ENCODE measurements at places on chromosomes 1 and 21.

DNA sequence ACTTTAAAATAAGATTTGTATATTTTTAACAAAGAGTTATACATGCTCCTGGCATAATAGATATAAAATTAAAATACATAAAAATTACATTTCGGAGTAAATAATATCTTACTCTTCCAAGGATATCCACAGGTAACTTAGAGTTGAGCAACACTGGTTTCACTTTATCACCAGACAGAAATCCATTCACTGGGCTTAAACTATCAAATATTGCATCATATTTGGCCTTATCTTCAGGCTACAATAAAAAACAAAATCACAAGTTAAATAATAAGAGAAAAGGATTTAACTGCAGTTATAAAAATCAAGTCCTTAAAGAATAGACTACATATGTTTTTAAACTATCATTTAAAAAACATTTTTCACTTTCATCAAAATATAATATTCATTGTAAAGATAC, 55.5 kb downstream of the EPS15 start:
- DNase-seq = no peak

GRCh38 chr1:169651035-169651434, 21.1 kb upstream of the SELP start:
- no peak for DNase-seq

GRCh38 chr1:62800825-62801306, 16.9 kb downstream of the ATG4C start:
- no peak for DNase-seq

DNA sequence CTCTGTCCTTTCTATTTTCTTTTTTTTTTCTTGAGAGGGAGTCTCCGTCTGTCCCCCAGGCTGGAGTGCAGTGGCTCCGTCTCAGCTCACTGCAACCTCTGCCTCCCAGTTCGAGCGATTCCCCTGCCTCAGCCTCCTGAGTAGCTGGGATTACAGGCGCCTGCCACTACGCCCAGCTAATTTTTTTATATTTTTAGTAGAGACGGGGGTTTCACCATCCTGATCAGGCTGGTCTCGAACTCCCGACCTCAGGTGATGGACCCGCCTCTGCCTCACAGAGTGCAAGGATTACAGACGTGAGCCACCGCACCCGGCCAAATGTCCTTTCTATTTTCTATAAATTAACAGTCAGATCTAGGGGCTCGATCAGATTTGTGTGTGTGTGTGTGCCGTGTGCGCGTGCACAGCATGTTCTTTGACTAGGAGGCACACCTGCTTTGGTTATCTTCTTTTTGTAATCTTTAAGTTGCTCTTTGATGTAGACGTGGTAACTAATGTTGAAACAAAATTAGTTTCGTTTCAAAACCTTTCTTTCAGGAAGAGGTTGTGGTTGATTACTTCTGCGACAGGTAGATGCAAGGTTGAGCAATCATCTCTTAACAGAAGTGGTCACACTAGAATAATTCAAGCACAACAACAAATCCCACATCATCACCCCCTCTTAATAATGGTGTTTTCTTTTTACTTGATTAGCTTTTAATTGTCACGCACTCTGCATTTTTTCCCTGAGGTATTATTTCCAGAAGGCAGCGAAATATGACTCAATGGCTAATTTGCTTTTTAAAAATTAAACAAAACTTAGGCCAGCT, 779 bp upstream of the DEGS1 start:
- peak; percentile 38 for DNase-seq

DNA sequence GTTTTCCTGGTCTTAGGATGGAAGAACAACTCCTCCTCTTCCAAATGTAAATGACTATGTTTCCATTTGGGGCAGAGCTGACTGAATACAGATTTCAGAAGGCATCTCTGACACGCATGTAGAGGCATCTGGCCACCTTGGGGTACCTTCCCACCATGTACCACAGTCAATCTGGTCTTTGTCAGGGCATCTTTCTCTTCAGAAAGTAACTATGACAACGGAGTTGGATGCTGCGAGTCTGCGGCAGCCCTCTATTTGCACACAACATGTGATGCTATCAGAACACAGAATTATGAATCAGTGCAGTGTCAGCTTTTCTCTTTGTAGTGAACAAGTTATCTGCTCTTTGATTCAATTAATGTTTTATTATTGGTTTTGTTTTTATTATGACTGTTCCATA, 94.7 kb downstream of the TSEN15 start:
- DNase-seq = no peak

DNA sequence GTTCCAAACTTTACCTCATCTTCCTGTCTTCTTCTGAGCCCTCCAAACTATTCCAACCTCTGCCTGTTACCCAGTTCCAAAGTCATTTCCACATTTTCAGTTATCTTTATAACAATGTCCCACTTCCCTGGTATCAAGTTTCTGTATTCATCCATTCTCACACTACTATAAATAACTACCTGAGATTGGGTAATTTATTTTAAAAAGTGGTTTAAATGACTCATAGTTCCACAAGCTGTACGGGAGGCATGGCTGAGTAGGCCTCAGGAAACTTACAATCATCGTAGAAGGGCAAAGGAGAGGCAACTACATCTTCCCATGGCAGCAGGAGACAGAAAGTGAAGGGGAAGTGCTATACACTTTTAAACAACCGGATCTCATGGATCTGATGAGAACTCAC, 428.5 kb upstream of the RGS18 start:
- no peak for DNase-seq

DNA sequence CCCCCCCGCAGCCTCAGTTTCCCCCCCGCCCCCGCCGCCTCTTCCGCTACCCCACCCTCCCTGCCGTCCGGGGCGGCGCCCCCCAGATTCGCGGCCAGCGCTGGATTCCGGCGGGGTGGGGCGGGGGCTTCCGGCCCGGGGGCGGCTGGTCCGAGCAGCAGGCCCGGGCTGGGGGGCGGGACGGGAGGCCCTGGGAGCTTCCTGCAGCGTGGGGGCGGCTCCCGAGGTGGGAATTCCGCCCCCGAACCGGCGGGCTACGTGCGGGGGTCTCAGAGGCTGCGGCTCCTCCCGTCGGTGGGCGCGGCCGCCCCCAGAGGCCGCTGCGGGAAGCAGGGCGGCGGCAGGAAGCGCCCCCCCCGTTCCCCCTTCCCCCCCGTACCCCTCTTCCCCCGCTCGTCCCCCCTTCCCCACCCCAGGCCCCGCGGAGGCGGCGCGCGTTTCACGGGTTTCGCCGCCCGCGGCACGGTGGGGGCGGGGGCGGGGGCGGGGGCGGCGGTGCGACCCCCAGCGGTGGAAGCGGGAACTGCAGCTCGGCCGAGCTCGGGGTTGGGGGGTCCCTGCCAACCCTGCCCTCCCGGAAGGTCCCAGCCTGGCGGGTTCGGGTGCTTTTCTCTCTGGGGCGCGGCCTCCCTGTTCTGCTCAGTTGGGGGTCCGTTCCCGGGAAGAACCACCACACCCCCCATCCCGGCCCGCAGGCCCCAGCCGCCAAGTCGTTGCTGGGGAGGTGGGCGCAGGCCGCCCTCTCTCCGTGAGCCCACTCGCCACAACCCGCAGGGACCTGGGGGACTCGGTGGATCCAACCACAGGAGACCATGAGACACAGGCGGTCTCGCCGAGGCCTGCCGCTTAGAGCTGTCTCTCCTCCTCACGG, 76.3 kb downstream of the MORN1 start:
- peak; percentile 68 for DNase-seq

- DNase-seq = no peak
Measured at GRCh38 chr1:199690496-199690895, 337.0 kb upstream of the NR5A2 start.

DNA sequence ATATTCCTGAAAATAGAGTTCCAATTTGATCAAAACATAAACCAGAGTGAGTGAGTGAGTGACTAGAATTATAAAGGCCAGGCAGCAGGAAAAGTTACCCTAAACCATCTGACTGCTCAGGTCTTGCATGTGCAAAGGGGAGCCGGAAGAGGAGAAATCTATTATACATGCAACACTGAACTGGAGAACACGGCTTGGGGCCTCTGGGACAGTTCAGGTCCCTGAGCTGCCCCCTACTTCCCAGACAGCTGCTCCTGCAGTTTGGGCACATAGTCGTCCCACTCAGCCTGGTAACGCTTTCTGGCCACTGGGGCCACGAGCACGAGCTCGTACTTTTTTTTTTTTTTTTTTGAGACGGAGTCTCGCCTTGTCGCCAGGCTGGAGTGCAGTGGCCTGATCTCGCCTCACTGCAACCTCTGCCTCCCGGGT, 40.1 kb downstream of the PTPRC start:
- peak; percentile 28 for DNase-seq

GRCh38 chr21:26096494-26097371, 73.8 kb downstream of the APP start:
- no peak for DNase-seq

DNA sequence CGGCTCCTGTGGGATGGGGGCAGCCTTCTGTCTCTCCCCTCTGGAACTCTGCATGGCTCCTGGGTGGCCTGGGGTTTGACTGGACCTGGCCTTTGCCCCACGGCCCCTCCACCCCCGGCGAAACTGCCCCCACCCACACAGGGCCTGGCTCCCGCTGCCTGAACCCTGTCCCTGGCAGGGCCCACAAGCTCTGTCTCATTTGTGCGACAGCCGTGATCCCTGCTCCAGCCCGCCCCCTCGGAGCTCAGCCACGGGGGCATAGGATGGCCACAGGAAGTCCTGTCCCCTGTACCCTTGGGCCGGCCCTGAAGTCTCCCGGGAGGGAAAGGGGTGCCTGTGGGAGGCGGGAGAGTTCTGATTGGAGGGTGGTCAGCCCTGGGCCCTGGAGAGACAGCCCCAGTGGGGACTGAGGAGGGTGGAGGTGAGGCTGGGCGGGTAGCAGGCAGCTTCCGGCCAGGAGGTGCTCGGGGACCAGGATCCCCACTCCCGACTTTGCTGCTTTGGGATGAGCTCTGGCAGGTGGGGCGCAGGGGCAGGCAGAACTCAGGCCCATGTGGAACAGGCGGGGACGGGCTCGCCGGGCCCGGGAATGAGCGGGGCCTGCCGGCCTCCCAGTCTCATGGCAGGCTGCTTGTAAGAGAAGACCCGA, 45.1 kb downstream of the SLX9 start:
- DNase-seq = peak; percentile 14

Data from activated CD8-positive, alpha-beta memory T cell treated with anti-CD3 and anti-CD28 coated beads, Interleukin-2, amount 50 U/mL, for 4 hours (primary cell).